Stimulated activated CD8-positive, alpha-beta memory T cell treated with anti-CD3 and anti-CD28 coated beads, Interleukin-7, amount 100 ng/mL, for 48 hours (primary cell): ENCODE measurements at places on chromosomes 1 and 21.

GRCh38 chr1:81449786-81450185 lies 350.9 kb upstream of the ADGRL2 start:
- DNase-seq = no peak

GRCh38 chr1:48760857-48761256 lies 15.8 kb downstream of the BEND5 start:
- no peak for DNase-seq

DNA sequence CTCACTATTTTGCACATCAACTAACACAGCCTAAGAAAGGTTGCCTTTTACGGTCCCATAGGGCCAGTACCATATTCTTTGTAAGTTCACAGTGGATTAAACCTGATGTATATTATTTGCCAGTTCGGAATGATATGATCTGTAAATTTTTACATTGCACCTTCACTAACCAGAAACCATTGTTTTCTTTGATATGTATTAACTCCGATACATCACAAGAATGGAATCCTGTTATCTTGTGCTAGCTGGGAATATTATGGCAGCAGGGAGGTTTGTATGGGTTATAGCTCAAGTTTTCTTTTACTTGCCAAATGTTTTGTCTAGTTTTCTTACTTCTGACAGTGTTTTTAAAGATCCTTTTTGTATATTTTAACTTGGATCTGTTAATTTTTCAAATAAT lies 51.4 kb upstream of the S1PR1 start:
- DNase-seq = no peak

- no peak for DNase-seq
These were observed 9.8 kb downstream of the ACAP3 start for GRCh38 chr1:1297802-1298424.

DNA sequence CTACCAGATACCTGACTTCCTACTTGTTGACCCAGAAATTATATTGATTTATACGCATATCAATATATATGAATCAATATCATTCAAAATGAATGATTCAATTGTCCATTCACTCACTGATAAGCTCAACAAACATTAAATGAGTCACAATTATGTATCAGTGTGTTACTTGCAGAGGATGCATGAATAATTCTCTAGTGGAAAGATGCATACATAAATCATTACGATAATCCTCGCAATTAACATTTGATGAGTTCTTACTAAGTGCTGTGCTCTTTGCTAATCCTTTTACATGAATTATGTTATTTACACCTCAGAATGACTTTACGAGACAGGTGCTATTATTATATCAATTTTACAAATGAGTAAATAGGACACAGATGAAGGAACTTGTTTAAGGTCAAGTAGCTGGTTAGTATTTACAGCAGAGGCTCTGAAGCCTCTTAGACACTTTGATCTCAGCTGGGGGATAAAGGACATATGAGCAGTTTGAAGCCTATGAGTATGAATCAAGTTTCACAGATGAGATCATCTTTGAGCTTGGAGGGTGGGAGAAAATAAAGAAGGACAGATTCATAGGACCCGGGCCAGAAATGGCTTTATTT lies 112.8 kb upstream of the ADAMTS5 start:
- DNase-seq = no peak

GRCh38 chr1:36040238-36040637 lies 43.7 kb upstream of the TEKT2 start:
- no peak for DNase-seq

DNA sequence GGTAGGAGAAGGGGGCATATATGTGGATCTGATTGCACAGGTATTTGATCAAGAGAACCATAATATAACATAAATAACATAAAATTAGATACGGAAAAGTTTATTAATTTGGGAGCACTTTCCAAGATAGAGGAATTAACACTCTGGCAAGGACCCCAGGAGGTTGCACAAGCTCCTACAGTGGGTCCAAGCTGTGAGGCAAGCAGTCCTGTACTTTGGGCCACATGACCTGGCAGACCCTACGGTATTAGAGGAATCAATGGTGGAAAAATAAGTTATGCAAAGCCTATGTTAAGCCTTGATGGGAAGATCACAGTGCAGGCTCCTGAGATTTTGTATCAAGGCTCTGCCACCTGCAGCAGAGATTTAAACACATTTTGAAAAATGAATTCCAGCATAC lies 220.1 kb downstream of the COL24A1 start:
- DNase-seq = no peak

DNA sequence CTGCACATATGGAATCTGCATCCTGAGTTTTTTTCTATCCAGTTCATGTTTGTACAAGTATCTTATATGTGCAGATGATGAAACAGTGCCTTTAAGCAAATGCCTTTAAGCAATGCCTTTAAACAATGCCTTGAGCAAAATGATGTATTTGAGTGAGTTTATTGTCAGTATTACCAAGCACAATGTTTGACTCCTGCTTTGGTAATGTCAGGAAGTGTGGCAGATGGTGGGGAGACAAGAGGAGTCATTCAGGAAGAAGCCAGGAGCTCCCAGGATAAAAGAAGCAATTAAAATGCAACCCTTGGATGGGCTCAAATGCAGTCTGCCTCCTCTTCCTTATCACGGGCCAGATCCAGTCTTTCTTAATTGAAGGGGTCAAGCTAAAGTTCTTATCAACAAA lies 108.7 kb upstream of the KCNJ15 start:
- no peak for DNase-seq

GRCh38 chr1:98176414-98176813 lies 255.6 kb upstream of the DPYD start:
- DNase-seq = no peak

DNA sequence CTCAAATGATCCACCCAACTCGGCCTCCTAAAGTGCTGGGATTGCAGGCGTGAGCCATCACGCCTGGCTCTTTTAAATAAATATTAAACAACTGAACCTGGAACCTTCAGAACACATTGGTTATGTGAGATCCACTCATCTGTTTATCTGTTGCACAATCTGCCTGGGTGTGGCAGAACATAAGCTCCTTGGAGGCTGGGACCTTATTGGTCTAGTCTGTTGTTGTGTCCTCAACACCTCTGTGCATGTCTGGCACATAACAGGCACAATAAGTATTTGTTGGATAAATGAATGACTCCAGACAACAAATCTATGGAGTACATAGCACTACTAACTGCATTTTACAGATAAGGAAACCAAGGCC lies 4.1 kb upstream of the NBL1 start:
- no peak for DNase-seq

GRCh38 chr1:224289396-224289795 lies 40.6 kb downstream of the NVL start:
- no peak for DNase-seq

DNA sequence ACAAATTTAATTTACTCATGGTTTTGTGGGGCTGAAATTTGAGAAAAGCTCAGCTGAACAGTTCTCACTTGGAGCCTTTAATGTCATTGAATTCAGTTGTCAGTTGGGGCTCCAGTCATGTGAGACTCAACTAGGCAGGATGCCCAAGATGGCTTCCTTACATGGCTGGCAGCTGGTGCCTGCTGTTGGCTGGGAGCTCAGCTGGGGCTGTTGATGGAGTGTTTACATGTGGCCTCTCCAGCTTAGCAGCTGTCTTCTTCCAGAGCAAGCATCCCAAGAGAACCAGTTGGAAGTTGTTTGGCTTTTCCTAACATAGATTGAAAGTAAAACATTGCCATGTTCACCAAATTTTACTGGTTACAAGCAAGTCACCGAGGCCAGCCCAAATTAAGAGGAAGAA lies 81.8 kb upstream of the KCNA3 start:
- DNase-seq = no peak

- no peak for DNase-seq
These were observed 3.0 kb downstream of the FBLIM1 start for GRCh38 chr1:15761366-15762128.

DNA sequence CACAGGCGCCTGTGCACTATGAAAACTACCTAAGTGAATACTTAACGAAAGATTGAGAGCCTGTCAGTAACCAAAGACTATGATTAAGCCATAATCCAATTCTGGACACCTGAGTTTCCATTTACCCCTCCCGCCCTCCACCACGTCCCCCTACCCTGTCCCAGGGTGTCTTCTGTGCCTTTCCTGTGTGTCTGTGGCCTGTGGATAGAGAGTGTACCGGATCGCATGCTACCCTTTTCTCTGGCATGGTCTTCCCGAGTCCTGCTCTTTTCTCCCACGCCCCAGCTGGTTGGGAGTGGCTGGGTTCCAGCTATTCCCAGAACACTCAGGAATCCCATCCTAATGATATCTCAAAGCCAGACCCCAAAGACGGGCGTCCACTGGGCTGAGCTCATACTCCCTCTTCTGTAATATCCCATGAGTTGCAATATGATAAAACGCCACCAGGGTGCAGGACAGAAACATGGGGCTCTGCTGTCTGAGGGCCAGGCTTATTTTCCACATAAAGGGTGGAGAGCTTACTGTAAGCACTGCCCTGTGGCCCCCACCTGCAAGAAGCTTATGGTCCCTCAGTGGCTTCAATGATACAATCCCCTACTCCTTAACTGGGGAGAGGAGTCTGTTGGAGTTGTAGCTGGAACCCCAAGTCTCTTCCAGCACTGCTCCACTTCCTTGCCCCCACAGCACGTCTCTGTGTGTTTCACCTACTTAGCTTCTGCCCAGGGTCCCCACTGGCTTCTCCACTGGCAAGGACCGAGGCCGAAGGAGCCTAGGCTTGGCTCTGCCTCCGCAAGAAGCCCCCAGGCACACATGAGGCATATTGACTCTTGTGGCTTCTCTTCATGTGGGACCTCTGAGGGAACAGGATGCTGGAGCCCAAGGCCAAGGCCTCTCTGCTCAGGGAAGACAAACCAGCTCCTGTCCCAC lies 17.6 kb upstream of the ALX3 start:
- no peak for DNase-seq

- DNase-seq = no peak
These were observed 1660.1 kb upstream of the B3GALT2 start for GRCh38 chr1:194846488-194846887.

DNA sequence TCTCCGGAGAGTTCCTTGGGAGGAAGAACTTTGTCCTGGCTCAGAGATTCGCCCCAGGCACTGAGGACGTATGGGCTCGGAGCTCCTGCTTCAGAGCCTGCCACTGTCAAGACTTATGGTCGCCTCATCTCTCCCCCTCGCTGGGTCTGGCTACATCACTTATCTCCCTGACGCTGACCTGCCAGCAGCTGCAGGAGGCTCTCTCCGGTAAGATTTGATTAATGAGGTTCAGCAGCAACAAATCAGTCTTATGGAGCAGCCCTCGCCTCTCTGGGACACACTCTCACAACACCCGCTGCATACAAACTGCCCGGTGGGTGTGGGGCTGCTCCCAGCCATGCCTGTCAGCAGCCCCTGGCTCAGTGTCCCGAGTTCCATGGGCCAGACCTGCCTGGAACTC lies 297.8 kb downstream of the RRAGC start:
- no peak for DNase-seq

DNA sequence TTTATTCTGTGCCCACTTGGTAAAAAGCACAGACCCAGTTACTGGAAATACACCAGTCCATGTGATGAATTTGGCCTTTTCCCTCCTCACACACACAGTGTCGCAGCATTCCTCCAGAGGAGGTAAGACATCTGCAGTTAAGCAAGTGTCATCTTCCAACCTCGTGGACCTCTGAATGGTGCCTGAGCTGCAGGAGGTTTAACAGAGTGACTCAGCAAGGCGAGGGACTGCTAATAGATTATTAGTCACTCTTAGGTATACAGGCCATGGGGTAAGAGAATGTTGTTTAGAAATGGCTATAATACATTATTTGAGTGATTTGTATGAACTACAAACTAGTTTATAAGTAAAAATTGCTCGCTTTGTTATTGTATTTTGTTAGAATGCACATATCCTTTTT lies 8.6 kb upstream of the LRRC8B start:
- DNase-seq = no peak

DNA sequence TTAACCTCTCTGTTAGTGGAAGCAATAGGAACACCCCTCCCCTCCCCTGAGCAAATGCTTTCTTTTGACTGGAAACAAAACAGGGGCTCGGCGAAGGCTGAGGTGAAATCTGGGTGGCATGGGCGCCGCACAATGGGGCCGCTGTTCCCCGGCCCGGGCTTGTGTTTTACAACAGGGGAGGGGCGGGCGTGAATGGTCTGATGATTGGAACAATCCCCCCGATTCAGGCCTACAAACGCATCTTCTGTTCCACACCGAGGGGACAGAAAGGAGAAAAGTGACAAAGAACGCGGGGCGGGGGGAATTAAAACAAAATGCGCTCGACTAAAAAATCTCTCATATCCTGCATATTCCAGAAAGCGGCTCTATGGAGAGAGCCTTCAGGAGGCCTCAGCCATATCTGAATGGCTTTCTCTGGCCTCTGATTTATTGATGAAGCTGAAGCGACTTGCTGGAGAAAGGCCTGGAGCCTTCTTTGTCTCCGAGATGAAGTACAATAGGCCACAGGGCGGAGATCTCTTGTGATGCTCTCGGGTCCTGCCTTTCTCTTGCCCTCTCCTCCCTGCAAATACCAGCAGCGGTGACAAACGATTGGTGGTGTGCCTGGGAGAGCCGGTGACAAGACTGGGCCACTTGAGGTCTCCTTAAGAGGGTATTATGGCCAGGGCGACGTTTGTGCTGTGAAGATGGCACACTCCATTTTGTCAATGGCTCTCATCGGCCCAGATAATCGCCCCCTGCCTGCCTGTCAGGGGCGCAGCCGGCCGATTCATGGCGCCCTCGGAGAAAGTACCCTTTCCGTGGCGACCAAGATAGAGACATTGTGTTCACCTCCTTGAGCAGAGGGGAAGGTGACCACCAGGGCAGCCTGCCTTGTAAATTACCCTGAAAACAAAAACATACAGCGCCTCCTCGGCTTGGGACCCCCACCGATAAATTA lies 47.1 kb upstream of the OLIG2 start:
- no peak for DNase-seq

DNA sequence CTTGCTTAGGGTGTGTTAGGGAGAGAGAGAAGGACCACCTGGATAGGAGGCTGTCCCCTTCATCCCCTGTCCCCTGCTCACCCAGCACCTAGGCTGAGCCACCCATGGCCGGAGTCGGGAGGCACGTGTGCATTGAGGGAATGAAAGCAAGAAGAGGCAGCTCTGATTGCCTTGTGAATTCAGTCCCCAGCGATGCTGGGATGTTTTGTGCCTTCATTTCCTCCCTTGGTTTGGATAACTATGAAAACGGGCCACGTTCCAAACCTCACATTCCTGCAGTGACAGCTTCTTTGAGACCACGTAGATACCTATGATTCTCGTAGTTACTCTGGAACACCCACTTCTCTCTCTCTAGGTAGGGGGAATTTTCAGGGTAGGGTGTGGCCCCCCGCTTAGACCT lies 67.1 kb downstream of the MAN1C1 start:
- no peak for DNase-seq

DNA sequence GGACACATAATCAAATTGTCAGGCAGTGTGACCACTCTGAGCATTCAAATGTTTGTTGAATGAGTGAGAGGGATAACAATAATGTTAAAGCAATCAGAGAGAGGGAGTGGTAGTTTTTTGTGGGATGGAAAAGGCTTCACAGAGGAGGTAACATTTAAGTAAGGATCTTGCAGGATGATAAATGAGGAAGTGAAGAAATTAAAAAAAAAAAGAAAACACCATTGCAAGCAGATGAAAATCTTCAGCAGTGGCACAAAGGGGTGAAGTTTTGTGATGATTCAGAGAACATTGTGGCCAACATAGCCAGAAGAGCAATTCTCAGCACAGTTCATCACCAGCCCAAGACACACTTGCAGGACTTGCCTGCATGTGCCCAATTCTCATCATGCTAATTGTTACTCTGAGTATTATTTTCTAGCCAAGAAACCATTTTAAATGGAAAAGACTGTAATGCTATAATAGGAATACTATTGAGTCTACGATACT lies 35.0 kb downstream of the OVGP1 start:
- no peak for DNase-seq

- no peak for DNase-seq
These were observed 27.4 kb upstream of the ECE1 start for GRCh38 chr1:21317690-21318043.
